ENCODE measurements at places on chromosomes 2 and 18.

DNA sequence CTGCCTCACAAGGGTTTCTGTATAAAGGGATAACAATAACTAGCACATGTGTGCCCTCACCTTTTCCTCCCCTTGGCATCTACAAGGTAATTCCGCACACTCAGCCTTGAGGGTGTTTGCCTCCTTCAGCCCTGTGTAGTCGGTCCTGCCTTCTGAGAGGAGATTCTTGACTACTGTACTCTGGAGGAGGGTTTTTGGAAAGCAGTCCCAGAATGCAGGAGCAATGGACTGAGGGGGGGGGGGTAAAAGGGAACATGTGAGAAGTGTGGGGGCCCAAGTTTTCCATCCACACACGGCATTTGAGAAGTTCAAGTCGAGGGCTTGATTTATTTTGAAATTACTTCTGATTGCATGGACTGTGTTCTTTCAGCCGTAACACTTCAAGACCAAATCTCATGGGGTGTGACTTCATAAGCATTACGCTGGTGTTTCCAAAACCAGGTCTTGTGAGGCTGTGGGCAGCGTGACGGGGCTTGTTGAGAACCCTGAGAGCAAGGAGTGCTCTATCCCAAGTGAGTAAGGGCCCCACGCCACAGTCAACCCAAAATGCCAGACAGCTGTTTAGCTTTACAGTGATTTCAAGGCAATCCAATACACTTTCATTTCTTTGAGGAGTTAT lies 198.7 kb upstream of the MEIS1 start:
- no peak for DNase-seq

- DNase-seq, result peak; percentile 57
These were observed at the start of gene NAB1 for GRCh38 chr2:190649035-190649797. NAB1 (plus strand) TSS chr2:190649083; CDS start chr2:190659177, 10,094 bp downstream.

DNA sequence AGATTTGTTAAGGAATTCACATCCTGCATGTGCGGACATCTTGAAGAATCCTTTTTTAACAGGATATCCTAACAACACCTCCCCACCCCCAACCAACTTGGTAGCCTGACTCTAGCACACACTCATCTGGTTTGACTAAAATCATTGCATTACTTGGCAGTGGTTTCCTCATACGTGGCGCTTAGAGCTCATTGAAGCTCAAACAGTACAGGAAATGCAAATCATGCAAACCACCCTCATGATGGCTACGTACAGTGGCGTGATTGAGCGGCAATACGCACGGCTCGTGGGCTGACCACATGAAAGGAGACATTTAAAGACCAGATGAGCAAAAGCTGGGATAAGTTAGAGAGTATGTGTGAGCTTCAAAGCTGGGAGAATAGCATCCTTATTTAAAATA lies 336.2 kb downstream of the ZEB2 start:
- no peak for DNase-seq

DNA sequence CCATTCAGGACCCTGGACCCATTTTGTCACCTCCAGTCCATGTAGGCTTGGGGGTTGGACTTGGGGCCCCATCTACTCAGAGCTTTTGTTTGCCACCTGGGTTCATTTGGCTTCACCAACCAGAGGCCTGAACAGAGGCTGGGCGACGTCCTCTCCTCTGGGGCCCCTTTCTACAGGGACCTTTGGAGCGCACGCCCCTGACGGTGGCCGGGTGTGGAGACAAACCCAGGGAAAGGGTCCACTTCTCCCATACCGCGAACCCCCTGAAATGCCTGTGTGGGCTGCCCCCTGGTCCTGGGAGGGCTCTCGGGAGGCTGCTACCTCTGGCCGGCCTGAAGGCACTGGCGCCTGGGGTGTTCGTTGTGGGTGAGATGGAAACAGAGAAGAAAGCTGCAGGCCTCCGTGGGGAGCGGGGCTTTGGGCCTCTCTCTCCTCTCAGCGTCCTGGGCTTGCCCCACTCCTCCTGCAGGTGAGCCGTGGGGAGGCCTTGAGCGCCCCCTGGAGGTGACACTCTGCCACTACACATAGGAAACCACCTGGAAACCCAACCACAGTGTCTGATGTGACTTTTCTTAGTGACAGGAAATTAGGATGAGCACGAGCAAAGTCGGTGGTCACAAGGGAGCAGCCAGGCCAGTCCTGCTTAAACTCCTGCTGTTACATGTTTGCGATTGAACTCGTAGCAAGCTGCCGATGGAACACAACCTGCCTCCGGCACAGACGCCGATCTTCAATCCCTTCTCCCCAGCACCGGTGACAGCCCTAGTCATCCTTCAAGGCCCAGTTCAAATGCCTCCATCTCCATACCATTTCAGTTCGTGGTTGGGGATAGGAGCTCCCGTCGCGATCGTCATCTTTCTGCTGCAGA lies 12.0 kb upstream of the NTSR2 start:
- DNase-seq, result peak; percentile 54

- DNase-seq, result peak; percentile 84
These were observed 260.8 kb downstream of the TGIF1 start for GRCh38 chr18:3710712-3711301.

DNA sequence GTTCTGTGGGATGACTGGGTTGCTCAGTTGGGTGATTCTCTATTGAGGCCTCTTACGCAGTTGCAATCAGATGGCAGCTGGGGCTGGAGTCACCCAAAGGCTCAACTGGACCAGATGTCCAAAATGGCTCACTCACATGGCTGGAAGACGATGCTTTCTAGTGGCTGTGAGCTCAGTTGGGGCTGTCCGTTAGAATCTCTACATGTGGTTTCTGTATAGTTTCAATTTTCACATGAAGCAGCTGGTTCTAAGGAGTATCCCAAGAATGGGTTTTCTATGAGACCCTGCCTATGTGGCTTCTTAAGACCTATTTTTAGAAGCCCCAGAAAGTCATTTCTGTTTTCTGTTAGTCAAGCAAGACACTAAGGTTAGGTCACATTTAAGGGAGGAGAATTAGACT lies 4.4 kb downstream of the XRCC5 start:
- no peak for DNase-seq

DNA sequence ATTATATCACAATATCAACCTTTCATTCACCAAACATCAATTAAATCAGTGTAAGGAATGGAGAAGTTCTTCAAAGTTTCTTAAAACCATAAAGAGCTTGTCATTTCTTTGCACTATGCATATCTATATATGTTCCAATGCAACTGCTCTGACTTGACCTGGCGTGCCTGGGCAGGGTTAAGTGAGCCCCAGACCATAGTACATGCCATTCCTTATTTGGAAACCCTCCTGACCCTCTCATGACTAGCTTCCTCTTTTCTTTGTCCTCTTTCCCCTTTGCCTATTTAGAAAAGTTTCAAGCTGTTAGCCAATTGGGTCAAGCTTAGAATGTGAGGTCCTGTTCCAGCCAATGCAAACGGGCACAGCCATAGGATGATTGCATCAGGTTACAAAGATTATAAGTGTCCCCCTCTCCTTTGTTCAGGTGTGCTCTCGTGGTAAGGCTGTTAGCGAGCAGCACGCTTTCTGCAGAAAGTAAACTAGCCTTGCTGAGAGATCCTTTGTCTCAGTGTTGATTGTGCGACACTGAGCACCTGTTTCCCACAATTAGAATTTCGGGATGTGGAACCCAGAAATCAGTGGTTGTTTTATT lies 78.2 kb upstream of the UXS1 start:
- no peak for DNase-seq

GRCh38 chr2:46298272-46298521 lies 990 bp downstream of the EPAS1 start:
- DNase-seq, result no peak

Data from NCI-H146 (cell line).